ENCODE measurements at places on chromosomes 16 and 17. TPM values are rescaled to one million over a fixed set of nuclear protein-coding genes. Genes with fewer than 3 reads are reported as not detected.

DNA sequence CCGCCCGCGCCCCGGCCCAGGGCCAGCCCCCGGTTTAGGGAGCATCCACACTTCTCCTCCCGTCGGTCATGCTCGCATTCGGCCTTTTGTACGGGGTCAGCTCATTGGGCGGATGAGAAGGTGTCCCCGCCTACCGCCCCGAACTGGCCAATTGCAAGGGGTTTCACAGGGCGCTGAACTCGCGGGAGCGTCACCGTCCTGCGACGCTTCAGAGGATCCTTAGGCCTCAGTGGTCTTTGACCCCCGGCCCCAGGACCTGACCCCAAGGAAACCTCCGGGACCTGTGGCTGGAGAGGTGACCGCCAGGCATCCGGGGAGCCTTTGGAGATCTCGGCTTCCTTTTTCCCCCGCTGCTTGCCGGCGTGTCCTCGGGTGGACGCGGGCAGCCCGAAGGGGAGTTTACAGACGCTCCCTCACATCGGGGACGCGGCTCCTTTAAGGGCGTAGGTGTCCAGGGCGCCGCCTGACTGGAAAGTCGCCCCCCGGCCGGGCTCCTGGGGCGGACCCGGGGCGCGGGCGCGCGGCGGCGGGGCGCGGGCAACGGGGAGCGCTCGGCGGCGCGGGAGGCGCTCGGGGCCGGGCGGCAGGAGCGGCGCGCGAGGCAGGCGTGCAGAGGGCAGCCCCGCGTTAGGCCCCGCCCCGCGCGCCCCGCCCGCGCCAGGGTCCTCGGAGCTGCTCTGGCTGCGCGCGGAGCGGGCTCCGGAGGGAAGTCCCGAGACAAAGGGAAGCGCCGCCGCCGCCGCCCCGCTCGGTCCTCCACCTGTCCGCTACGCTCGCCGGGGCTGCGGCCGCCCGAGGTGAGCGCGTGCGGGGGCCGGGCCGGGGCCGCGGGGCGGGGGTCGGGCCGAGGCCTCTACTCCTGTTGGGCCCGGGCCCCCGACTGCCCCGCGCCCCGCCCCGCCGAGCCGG lies at the start of gene UBE2I:
UBE2I (plus strand) TSS at position 660 of the 909 bp plus-strand sequence. CDS start 4,395 bp downstream, outside the sequence.
- DNase-seq: peak; percentile 97

DNA sequence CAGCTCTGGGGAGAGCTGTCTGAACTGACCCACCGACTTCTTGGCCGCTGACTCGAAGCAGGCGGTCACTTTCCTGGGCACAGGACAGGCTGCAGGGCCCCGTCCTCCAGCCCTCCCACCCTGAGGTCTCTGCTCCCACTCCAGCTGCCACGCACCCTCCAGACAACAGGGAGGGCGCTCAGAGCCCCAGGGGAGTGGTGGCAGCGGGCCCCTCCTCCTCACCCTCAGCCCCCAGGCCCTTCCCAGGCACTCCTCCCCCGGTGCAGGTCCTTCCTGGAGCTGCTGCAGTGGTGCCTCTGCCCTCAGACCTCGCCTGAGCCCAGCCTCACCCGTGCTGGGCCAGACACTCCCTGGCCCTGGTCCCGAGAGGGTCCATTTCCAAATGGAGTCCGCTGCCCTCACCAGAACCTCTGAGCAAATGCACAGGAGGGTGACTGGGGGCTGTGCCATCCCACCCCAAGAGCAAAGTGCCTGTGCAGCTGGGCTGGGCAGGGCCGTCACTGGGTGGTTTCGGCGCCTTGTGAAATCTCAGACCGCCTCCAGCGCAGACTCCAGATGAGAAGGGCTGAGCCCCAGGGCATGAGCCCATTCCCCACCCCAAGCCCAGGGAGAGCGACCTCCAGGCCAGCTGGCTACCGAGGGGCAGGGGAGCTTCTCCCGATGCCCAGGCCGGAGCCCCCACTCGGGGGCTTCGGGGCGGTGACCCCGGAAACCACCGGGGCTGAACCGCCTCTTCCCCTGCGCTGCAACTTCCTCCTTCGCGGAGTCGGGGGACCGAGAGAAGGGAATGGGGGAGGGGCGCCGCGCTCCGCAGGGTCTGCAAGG lies 717 bp downstream of the CYBA start:
- DNase-seq: peak; percentile 46

Gene PIMREG
- 7.3 TPM for total RNA-seq

GRCh38 chr16:67669499-67670101 lies 3.0 kb downstream of the C16orf86 start:
- no peak for DNase-seq

Gene CD300H
- total RNA-seq: not detected

DNA sequence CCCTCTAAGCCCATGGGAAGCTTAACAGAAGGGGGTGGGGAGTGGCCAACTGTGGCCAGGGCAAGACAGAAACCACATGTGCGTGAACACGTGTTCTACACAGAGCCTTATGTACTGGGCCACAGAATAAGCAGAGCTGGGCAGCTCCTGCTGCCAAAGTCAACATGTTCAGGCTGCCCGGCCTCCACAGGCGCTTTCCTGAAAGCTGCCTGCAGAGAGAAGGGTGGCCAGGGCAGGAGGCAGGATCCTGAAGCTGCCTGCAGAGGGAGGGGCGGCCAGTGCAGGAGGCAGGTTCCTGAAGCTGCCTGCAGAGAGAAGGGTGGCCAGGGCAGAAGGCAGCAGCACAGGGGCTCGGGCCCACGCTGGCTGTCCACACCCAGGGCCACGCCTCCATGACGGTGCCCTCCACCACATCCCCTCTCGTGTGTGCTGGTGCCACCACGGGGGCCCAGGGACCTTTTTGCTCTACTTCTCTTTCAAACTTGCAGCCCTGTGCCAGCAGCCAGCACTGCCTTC lies 79.5 kb downstream of the ANKRD11 start:
- peak; percentile 42 for DNase-seq

GRCh38 chr17:57412520-57413096 lies 156.3 kb downstream of the MSI2 start:
- DNase-seq: no peak
